ENCODE measurements at places on chromosomes 6 and 20. TPM values are rescaled to one million over a fixed set of nuclear protein-coding genes. Genes with fewer than 3 reads are reported as not detected.

DNA sequence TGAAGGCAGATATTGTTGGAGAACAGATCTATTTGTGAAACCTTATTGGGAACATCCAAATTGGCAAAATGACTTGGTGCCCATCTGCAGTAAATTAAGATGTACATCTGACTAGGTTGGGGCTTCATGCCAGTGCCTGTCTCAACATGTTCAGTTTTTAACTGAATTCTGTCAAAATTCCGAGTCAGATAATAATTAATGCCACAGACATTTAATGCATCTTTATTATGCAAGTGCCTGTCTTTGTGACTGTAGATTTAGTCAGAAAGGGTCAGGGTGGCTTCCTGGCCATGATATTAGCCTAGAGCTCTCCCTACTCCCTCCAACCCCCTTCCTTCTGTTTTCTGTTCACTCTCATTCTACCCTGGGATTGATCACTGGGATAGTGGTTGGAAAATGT, 199.3 kb upstream of the FLRT3 start:
- no peaks in the 10 kb centered on the region for H3K4me1 ChIP-seq
- H3K27me3 ChIP-seq = no peaks in the 10 kb centered on the region
- no peak overlapping the region for H3K27ac ChIP-seq
- no peak overlapping the region for H3K4me3 ChIP-seq

DNA sequence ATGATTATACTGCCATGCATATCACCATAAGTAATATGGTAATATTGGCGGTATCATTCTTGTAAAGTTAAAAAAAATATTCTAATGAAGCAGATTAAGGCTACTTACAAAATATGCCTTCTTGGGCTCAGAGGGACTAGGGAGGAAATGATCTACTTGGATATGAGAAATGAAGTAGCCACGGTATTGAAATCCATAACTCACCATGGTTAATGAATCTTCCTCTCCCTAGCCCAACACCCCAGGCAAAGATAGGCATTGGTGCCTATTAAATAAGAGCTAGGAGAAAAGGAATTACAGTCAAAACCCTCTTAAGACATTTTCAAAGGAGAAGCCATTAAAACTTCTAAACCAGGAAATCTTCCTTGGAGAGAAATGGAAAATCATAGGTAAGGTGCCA, 280.5 kb downstream of the TFAP2B start:
- H3K27me3 ChIP-seq = no peaks in the 10 kb centered on the region
- no peaks in the 10 kb centered on the region for H3K4me1 ChIP-seq
- H3K36me3 ChIP-seq = no peaks in the 10 kb centered on the region
- DNase-seq = no peak
- no peak overlapping the region for H3K4me3 ChIP-seq

GRCh38 chr6:89028774-89029173, 51.8 kb upstream of the PNRC1 start:
- H3K4me3 ChIP-seq = no peak overlapping the region
- no peaks in the 10 kb centered on the region for H3K4me1 ChIP-seq

GRCh38 chr6:52634211-52634610, 36.7 kb upstream of the TMEM14A start:
- H3K4me3 ChIP-seq = no peak overlapping the region
- DNase-seq = no peak
- H3K36me3 ChIP-seq = no peaks in the 10 kb centered on the region
- H3K4me1 ChIP-seq = peaks cover 8% of the 10 kb centered on the region

Gene RNF144B
- 2.3 TPM for total RNA-seq

DNA sequence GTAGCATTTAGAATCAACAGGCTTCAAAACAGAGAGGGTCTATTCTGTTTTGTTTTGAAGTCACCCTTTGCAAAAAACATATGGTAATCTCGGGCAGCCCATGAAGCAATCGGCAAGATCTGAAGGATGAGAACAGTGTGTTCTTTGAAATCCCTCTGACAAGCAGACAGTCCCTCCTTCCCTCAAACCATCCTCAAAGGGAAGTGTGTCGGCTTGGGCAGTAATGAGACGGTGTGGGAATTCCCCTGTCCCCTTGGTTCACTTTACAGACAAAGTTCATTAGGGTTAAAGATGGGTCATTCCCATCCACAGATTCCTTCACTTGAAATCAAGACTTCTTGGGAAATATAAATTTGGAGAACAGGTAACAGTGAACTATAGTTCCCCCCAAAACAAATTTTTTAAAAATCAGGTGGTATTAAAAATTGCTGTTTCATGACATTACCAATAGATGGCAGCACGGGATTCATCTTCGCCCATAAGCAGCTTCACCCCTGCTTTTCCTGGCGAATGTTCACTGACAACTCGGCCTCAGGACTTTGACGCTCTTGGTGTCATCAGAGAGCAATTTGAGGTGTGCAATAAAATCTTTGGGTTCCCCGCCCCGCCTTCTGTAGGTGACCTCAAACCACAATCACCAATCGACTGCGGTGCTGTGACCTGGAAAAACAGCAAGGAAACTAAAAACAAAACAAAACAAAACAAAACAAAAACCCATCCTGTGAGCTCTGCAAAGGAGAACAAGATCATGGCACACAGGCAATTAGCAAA, 159.3 kb upstream of the TNFAIP3 start:
- H3K4me3 ChIP-seq = peak overlapping the region; percentile 54
- peak overlapping the region; percentile 85 for H3K27ac ChIP-seq
- DNase-seq = peak; percentile 68
- peaks cover 57% of the 10 kb centered on the region for H3K4me1 ChIP-seq
- H3K27me3 ChIP-seq = no peaks in the 10 kb centered on the region

GRCh38 chr6:82687855-82688254, 324.2 kb downstream of the TPBG start:
- H3K4me1 ChIP-seq = no peaks in the 10 kb centered on the region
- no peak overlapping the region for H3K27ac ChIP-seq
- H3K27me3 ChIP-seq = no peaks in the 10 kb centered on the region
- no peak overlapping the region for H3K4me3 ChIP-seq

Gene PBOV1
- total RNA-seq = not detected

GRCh38 chr6:514396-514978, 122.9 kb downstream of the IRF4 start:
- peaks cover 61% of the 10 kb centered on the region for H3K4me1 ChIP-seq
- H3K36me3 ChIP-seq = peaks cover 52% of the 10 kb centered on the region
- no peaks in the 10 kb centered on the region for H3K27me3 ChIP-seq
- H3K27ac ChIP-seq = peak overlapping the region; percentile 84
- no peak for DNase-seq

GRCh38 chr20:17767624-17768023, 67.9 kb downstream of the BANF2 start:
- no peaks in the 10 kb centered on the region for H3K27me3 ChIP-seq
- H3K4me3 ChIP-seq = no peak overlapping the region
- no peak for DNase-seq
- no peaks in the 10 kb centered on the region for H3K4me1 ChIP-seq

GRCh38 chr6:113819169-113819830, 37.8 kb upstream of the MARCKS start:
- DNase-seq = no peak
- H3K4me1 ChIP-seq = no peaks in the 10 kb centered on the region
- H3K4me3 ChIP-seq = no peak overlapping the region

DNA sequence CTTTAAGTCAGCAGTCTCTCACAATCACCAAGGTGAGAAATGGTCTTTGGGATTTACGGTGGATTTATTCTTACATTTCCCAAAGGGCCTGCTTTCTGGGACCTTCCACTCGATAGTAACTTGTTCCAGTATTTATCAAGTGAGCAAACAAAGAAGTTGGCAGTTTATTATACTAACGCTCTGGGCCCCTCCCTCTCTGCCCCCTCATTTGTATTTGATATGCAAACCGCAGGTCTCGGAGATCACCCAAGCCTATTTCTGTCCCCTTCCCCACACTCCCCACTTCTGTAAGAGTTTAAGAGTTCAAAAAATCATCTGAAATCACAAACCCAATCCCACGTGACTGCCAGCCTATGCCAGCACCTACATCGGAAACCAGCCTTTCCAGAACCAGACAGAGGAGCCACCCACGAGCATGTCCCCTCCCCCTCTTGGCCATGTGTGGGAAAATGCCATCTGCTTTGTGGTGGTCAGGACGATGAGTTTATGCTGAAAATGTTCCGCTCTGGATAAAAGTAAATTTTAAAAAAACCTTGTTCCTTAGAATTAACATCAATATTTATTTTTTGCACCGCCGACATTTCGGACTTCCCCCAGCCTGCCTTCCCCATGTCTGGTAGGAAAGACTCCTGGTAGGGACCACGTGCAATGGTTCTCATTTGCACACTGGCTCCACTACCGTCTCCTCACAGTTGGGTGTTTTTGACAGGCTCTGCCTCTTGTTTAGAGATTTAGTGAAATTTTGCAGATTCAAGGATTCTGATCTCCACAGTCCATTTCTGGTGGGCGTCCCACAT, 281.0 kb downstream of the TFAP2C start:
- peaks cover 5% of the 10 kb centered on the region for H3K27me3 ChIP-seq
- H3K27ac ChIP-seq = no peak overlapping the region
- no peak for DNase-seq
- no peaks in the 10 kb centered on the region for H3K36me3 ChIP-seq

DNA sequence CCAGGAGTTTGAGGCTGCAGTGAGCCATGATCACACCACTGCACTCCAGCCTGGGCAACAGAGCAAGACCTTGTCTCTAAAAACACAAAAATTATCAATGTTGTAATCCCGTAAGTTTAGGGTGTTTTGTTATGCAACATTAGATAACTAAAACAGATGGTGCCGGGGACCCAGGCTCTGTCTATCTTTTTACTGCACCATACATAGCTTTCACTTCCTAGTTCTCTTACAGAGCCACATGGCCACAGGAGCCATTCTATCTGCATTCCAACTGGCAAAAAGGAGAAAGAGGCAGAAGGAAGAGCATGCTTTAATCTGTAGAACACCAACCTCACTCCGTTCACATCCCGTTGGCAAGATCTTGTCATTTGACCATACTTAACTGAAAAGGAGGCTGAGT, 5.4 kb upstream of the TCF15 start:
- no peak for DNase-seq
- H3K4me1 ChIP-seq = peaks cover 8% of the 10 kb centered on the region
- H3K4me3 ChIP-seq = no peak overlapping the region
- peaks cover 67% of the 10 kb centered on the region for H3K27me3 ChIP-seq
- H3K36me3 ChIP-seq = peaks cover 1% of the 10 kb centered on the region
- H3K27ac ChIP-seq = no peak overlapping the region

GRCh38 chr6:163525926-163526325, 111.4 kb downstream of the QKI start:
- H3K4me1 ChIP-seq = peaks cover 39% of the 10 kb centered on the region
- no peaks in the 10 kb centered on the region for H3K27me3 ChIP-seq
- no peak for DNase-seq

DNA sequence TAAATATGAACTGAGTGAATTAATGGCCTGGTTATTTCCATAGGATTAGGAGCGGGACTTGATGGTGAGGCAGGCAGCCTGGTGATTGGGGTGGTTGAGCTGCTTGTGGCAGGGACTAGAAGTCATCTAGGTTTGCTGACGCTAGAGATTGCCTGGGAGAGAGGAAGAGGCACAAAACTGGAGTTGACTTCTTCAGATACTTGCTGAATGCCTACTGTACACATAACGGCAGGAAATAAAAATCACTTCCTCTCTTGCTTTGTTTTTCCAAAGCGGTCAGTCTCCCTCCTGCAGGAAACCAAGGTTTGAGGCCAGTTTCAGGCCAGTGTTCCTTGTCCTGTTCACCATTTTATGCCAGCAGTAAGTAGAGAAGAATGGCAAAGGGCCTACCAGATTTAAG, 36.7 kb upstream of the MYLIP start:
- no peak for DNase-seq
- H3K27ac ChIP-seq = no peak overlapping the region
- peaks cover 6% of the 10 kb centered on the region for H3K27me3 ChIP-seq
- peaks cover 4% of the 10 kb centered on the region for H3K4me1 ChIP-seq

DNA sequence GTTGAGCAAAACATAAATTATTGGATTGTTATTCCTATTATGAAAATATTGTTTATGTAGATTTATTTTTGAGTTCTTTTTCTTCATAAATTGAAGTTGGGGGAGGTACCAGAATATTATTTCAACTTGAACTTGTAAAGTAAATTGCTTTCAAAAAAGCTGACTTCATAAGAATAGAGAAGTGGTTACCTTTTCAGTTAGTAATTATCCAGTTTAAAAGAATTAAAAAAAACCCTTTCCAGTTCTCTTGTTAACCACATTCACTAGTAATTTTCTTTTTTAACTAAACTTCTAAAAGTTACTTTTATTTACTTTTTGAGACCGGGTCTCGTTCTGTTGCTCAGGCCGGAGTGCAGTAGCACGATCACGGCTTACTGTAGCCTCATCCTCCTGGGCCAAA, 124.3 kb downstream of the CDKAL1 start:
- no peak overlapping the region for H3K27ac ChIP-seq
- no peaks in the 10 kb centered on the region for H3K27me3 ChIP-seq
- peaks cover 14% of the 10 kb centered on the region for H3K4me1 ChIP-seq
- peaks cover 33% of the 10 kb centered on the region for H3K36me3 ChIP-seq

Gene NMBR
- total RNA-seq = not detected

DNA sequence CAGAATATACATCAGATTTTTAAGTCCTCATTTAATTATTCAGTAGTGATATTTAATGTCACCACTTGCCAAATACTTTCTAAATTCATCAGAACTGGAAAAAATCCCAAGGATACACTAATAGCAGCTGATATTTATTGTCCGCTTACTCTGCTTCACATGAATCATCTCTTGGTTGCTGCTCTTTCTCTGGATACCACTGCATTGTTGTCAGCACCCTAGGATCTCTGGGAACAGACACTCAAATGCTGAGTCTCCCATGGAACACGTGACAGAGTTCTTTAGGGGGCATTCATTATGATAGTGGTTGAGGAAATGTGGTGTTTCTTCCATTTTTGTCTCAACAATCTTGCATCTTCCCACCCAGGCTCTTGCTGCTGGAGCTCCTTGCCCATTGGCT, 318.0 kb downstream of the RFPL4B start:
- no peak overlapping the region for H3K27ac ChIP-seq
- no peaks in the 10 kb centered on the region for H3K27me3 ChIP-seq
- no peaks in the 10 kb centered on the region for H3K4me1 ChIP-seq
- DNase-seq = no peak
- no peak overlapping the region for H3K4me3 ChIP-seq

Gene CDH22
- 0.12 TPM for total RNA-seq

DNA sequence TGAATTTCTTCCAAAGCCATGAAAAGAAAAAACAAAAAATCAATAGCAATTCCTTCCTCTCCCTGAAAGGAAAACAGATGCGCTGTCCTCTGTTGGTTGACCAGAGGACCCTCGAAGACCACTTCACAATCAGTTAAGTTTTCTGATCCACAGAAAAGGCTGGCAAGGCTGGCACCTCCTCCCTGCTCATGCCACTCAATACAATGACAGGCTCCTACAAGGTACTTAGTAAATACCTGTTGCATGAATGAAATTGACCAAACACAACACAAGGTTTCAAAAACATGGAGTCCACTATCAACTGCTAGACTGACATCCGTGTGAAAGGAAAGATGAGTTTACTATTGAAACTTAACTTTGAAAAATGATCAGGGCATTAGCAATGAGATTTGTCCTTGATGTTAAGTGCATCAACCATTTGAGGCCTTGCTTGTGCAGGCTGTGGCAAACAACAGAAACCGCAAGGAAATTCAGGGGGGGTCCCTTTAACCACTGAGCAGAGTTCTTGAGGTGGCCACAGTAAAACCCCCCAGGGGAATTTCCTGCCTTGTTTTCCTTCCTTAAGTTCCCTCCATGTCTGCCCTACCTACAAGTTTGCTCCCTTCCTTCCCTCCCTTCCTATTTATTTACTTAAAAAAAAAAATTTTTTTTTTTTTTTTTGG, 27.9 kb upstream of the RTF2 start:
- H3K4me1 ChIP-seq = peaks cover 46% of the 10 kb centered on the region
- peaks cover 15% of the 10 kb centered on the region for H3K36me3 ChIP-seq
- peak overlapping the region; percentile 61 for H3K4me3 ChIP-seq
- H3K27ac ChIP-seq = peak overlapping the region; percentile 93

GRCh38 chr6:49519660-49520059, 19.9 kb downstream of the GLYATL3 start:
- no peaks in the 10 kb centered on the region for H3K36me3 ChIP-seq
- no peaks in the 10 kb centered on the region for H3K4me1 ChIP-seq
- no peak overlapping the region for H3K4me3 ChIP-seq
